ENCODE measurements at places on chromosomes 16 and 17.

DNA sequence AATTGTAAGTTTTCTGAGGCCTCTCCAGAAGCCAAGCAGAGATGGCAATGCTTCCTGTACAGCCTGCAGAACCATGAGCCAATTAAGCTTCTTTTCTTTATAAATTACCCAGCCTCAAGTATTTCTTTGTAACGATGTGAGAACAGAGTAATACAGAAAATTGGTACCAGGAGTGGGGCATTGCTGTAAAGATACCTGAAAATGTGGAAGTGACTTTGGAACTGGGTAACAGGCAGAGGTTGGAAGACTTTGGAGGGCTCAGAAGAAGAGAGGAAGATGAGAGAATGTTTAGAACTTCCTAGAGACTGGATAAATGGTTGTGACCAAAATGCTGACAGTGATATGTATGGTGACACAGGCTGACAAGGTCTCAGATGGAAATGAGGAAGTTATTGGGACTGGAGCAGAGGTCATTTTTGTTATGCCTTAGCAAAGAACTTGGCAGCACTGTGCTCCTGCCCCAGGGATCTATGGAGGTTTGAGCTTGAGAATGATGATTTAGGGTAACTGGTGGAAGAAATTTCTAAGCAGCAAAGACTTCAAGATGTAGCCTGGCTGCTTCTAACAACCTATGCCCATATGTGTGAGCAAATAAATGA, 23.1 kb downstream of the PRDM7 start:
- DNase-seq = no peak

GRCh38 chr16:8869212-8869987, 594 bp upstream of the CARHSP1 start:
- DNase-seq = no peak

DNA sequence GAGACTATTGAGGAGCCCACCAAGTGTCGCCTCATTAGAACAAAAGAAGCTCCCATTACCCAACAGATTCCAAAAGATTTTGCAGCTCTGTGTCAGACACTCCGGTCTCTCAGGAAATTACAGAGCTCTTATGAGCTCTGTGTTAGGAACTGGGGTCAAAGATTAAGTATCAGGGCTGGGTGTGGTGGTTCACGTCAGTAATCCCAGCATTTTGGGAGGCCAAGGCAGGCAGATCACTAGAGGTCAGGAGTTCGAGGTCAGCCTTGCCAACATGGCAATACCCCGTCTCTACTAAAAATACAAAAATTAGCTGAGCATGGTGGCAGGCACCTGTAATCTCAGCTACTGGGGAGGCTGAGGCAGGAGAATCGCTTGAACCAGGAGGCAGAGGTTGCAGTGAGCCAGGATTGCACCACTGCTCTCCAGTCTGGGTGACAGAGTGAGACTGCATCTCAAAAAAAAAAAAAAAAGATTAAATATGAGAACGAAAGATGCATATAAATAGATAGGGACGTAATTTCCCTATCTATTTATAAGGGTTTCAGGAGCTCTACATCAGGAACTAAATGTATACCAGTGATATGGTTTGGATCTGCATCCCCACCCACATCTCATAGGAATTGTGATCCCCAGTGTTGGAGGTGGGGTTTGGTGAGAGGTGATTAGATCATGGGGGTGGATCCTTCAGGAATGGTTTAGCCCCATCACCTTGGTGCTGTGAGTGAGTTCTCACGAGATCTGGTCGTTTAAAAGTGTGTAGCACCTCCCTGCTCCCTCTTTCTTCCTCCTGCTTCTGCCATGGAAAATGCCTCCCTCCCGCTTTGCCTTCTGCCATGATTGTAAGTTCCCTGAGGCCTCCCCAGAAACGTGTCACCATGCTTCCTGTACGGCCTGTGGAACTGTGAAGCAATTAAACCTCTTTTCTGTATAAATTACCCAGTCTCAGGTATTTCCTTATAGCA, 111.4 kb downstream of the PRKCA start:
- DNase-seq = no peak

GRCh38 chr17:83056583-83057396, 22.6 kb upstream of the METRNL start:
- no peak for DNase-seq

- no peak for DNase-seq
Observed at GRCh38 chr16:58318391-58318790, 23.6 kb upstream of the PRSS54 start.

DNA sequence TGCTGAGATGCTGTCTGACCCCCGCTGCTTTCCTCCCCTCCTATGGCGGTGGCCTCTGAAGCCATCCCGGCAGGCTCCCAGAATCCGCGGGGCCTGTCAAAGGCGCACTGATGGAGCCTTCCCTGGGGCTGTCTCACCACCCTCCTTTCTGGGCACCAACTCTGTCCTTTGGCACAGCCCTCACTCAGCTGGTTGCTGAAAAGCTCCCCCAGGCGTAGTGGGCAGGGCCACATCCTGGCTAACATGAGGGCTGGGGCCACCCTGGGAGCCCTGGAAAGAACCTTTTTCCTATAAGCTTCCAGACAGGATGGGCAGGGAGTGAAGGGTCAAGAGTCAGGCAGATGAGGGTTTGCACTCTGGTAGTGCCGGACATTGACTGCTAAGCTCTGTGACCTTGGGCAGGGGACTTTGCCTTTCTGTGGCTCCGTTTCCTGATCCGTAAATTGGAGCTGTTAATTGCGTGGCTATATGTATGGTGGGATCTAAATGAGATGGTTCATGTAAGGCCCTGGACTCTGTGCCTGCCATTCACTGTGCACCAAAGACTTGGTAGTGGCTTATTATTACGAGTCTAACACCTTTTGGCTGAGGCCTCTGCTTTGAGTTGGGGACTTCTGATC, 27.6 kb upstream of the LASP1NB start:
- DNase-seq = no peak

DNA sequence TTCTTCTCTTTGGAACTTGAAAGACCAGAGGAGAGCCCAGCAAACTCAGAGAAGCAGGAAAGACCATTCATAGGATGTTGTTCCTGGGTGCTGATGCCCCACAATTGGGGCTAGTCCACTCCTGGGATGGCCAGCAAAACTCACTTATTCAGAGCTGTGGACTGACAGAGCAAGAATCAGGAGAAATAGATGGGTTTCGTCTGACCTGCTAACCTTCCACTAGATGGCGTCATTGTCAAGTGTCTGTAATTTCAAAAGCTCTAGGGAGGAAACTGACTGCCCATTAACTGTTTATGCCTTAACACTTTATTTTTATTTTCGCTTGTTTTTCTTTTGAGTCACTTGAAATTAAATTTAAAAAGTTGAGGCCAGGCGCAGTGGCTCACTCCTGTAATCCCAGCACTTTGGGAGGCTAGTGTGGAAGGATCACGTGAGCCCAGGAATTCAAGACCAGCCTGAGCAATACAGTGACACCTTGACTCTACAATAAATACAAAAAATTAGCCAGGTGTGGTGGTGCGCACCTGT, 28.7 kb upstream of the MILR1 start:
- DNase-seq = peak; percentile 67

GRCh38 chr17:29699283-29699682, 76.6 kb upstream of the CORO6 start:
- no peak for DNase-seq
